ENCODE measurements at places on chromosomes 13 and 19.

GRCh38 chr13:31790992-31791391 lies 51.7 kb downstream of the RXFP2 start:
- no peak for DNase-seq

GRCh38 chr13:102917019-102917418 lies 71.2 kb downstream of the ERCC5 start:
- DNase-seq: no peak

- no peak for DNase-seq
Observed at GRCh38 chr19:49855676-49856573, 5.0 kb downstream of the PTOV1 start.

- DNase-seq: no peak
Observed at GRCh38 chr13:27037171-27037570, 134.4 kb downstream of the USP12 start.

GRCh38 chr19:49983645-49984229 lies 22.8 kb upstream of the SIGLEC11 start:
- DNase-seq: peak; percentile 71

All from stimulated activated CD4-positive, alpha-beta T cell treated with anti-CD3 and anti-CD28 coated beads, Interleukin-1b, Interleukin-23, amount 100 ng/mL, for 24 hours (primary cell).